ENCODE measurements at places on chromosomes 13 and 19. TPM values are rescaled to one million over a fixed set of nuclear protein-coding genes. Genes with fewer than 3 reads are reported as not detected.

GRCh38 chr19:55014714-55015113 is 23.4 kb downstream of the GP6 start:
- H3K27ac ChIP-seq = no peak overlapping the region
- peak; percentile 61 for DNase-seq
- no peaks in the 10 kb centered on the region for H3K27me3 ChIP-seq
- no peaks in the 10 kb centered on the region for H3K36me3 ChIP-seq

- DNase-seq = no peak
- no peaks in the 10 kb centered on the region for H3K36me3 ChIP-seq
- H3K27me3 ChIP-seq = no peaks in the 10 kb centered on the region
- no peak overlapping the region for H3K4me3 ChIP-seq
- no peaks in the 10 kb centered on the region for H3K4me1 ChIP-seq
- H3K27ac ChIP-seq = no peak overlapping the region
Measured at GRCh38 chr13:36061054-36061453, 70.1 kb downstream of the DCLK1 start.

DNA sequence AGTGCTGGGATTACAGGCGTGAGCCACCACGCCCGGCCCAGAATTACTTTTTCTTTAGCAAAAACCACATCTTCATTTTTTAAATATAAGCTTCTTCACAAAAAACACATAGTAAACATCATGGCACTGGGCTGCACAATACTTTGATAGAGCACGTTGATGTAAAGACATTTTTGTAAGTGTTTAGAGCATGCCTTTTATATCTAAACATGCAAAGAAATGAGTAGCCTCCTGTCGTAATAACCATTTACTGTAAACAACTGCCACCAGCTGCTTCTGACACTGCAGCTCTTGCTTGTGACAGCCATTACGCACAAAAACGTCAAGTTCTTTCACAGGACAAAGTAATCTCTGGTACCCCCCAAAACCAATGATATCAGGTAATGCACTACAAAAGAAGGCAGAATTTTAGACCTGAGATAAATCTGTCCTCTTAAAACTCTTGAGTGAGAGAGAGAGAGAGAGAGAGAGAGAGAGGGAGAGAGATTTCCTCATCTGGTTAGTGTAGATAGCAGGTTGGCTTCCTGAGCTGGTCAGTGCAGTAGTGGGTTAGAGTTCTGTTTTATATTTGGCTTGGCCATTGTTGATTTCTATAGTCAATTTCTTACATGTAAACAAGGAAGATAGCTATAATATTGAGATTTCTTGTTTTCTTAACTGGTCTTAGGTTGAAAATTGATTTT is 6.7 kb upstream of the ZNF548 start:
- H3K36me3 ChIP-seq = no peaks in the 10 kb centered on the region
- H3K27me3 ChIP-seq = no peaks in the 10 kb centered on the region
- no peak overlapping the region for H3K4me3 ChIP-seq
- H3K4me1 ChIP-seq = no peaks in the 10 kb centered on the region
- DNase-seq = no peak
- H3K27ac ChIP-seq = no peak overlapping the region

- no peaks in the 10 kb centered on the region for H3K4me1 ChIP-seq
- no peak overlapping the region for H3K4me3 ChIP-seq
- no peak overlapping the region for H3K27ac ChIP-seq
Measured at GRCh38 chr19:14265290-14266036, 59.5 kb upstream of the ADGRL1 start.

DNA sequence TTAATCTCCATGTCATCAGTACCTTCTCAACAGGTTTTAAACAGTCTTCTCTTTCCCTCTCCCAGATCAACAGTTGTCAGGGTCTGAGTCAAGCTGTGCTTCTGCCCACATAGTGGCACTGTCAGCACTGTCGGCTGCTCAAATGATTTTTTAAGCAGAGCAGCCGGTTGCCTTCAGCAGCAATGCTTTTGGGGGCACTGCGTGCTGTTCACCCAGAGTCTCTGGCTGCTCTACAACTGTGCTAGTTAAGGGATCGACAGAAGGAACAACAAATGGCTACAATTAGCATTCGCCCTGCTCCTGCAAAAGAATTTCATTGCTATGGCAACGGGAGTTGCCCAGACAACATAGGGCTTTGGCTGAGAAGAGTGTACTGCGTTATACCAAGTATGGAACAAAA is 412.9 kb downstream of the DIAPH3 start:
- peaks cover 5% of the 10 kb centered on the region for H3K4me1 ChIP-seq
- no peak overlapping the region for H3K27ac ChIP-seq
- no peaks in the 10 kb centered on the region for H3K36me3 ChIP-seq
- H3K27me3 ChIP-seq = no peaks in the 10 kb centered on the region

GRCh38 chr19:17026706-17027534 is at the start of gene CPAMD8:
Gene CPAMD8 (minus strand): TSS chr19:17026810. CDS start chr19:17026642, 168 bp downstream.
- DNase-seq = no peak
- no peaks in the 10 kb centered on the region for H3K27me3 ChIP-seq
- H3K4me3 ChIP-seq = no peak within 1 kb of the TSS
- H3K36me3 ChIP-seq = no peaks in the 10 kb centered on the region
- H3K4me1 ChIP-seq = no peaks in the 10 kb centered on the region

DNA sequence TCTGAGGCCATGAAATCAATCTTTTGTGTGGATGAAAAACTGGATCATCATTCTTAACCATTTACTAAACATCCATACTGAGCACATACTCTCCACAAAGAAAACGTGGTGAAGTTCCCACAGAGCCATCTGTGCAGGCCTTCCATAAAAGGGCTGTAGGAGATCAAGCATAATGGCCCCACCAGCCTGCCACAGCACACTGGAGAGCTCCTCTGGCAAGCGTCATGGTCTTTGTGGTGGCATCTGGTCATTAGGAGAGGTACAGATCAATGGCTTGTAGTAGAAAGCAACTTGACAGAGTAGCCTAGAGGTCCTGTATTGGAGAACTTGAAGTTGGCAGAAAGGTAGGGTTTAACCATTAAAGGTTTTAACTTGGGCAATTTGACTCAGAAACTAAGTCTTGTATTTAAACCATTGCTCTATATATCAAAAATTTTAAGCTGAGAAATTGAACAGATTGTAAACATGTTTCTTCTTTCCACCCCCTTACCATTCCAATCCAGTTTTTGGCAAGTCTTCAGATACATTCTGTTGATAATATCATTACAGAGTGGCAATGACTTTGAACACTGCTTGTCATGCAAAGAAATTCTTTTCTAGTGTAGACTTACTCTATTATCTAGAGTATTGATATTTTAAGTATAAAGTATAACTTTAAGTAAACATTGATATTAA is 128.3 kb downstream of the LMO7 start:
- H3K4me1 ChIP-seq = peaks cover under 1% of the 10 kb centered on the region
- no peaks in the 10 kb centered on the region for H3K27me3 ChIP-seq
- no peak overlapping the region for H3K4me3 ChIP-seq
- no peaks in the 10 kb centered on the region for H3K36me3 ChIP-seq
- no peak for DNase-seq

DNA sequence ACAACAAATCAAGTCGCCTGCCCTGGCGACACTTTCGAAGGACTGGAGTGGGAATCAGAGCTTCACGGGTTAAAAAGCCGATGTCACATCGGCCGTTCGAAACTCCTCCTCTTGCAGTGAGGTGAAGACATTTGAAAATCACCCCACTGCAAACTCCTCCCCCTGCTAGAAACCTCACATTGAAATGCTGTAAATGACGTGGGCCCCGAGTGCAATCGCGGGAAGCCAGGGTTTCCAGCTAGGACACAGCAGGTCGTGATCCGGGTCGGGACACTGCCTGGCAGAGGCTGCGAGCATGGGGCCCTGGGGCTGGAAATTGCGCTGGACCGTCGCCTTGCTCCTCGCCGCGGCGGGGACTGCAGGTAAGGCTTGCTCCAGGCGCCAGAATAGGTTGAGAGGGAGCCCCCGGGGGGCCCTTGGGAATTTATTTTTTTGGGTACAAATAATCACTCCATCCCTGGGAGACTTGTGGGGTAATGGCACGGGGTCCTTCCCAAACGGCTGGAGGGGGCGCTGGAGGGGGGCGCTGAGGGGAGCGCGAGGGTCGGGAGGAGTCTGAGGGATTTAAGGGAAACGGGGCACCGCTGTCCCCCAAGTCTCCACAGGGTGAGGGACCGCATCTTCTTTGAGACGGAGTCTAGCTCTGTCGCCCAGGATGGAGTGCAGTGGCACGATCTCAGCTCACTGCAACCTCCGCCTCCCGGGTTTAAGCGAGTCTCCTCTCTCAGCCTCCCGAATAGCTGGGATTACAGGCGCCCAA is at the start of gene LDLR:
TSS of gene LDLR (plus strand) at position 210 of the 760 bp plus-strand sequence. CDS start at position 296, 86 bp downstream.
- peak; percentile 92 for DNase-seq
- H3K27me3 ChIP-seq = no peaks in the 10 kb centered on the region
- H3K4me3 ChIP-seq = peak within 1 kb of the TSS; percentile 84

DNA sequence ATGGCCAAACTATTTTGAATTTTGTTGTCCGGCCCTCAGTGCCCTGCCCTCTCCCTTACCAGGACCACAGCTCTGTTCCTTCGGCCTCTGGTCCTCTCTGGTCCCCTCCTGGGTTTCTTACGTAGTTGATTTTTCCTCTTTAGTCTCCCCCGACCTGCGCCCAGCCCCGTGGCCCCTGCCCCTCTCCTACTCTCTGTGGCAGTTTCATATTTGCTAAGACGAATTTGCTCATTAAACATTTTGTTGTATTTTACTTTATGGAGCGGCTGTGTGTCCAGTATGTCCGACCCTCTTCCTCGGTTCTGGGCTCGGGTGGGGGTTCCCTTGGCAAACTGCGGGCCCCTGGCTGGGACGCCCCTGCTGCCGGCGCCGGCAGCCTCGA is 576 bp upstream of the EPN1 start:
- peaks cover 3% of the 10 kb centered on the region for H3K4me1 ChIP-seq
- no peak overlapping the region for H3K27ac ChIP-seq
- H3K4me3 ChIP-seq = peak overlapping the region; percentile 71
- H3K36me3 ChIP-seq = peaks cover 15% of the 10 kb centered on the region
- no peak for DNase-seq

- H3K4me1 ChIP-seq = peaks cover 26% of the 10 kb centered on the region
- no peak overlapping the region for H3K27ac ChIP-seq
- no peak for DNase-seq
Measured at GRCh38 chr19:1944088-1944915, 3.3 kb downstream of the CSNK1G2 start.

TMEM190 gene
- total RNA-seq = not detected

WASF3 gene
- total RNA-seq = 27.5 TPM

BORCS8 gene
- total RNA-seq = 26.3 TPM

ZNF780A gene
- total RNA-seq = 28.0 TPM

PROZ gene
- total RNA-seq = not detected

ZNF560 gene
- 0.05 TPM for total RNA-seq

KIRREL2 gene
- total RNA-seq = not detected

FUT2 gene
- 0.30 TPM for total RNA-seq

ZIM2 gene
- total RNA-seq = 8.9 TPM

FPR1 gene
- not detected for total RNA-seq

EDNRB gene
- 0.15 TPM for total RNA-seq

ZNF709 gene
- total RNA-seq = 10.6 TPM

SLC7A9 gene
- total RNA-seq = not detected
